ACHN (cell line): ENCODE measurements at places on chromosomes 2 and 18.

DNA sequence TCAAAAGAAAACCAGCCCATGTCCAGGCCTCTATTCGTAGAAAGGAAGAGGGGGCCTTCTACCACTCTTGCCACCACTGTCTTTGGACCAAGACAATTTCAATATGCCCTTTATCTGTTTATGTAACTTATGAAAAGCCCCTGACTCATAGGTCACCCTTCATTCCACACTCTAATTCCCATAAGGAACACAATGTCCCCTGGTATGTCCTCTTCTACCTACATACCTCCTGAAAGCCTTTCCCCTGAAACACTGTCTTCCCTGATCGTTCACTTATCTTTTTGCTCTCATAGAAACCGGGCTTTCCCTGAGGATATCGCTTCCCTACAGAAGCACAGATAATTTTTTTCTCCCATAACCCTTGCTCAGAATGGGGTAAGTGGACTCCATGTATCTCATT, 13.3 kb downstream of the EIF2AK3 start:
- no peak for DNase-seq

- no peak for DNase-seq
Observed at GRCh38 chr2:239137898-239138283, 262.9 kb downstream of the HDAC4 start.

DNA sequence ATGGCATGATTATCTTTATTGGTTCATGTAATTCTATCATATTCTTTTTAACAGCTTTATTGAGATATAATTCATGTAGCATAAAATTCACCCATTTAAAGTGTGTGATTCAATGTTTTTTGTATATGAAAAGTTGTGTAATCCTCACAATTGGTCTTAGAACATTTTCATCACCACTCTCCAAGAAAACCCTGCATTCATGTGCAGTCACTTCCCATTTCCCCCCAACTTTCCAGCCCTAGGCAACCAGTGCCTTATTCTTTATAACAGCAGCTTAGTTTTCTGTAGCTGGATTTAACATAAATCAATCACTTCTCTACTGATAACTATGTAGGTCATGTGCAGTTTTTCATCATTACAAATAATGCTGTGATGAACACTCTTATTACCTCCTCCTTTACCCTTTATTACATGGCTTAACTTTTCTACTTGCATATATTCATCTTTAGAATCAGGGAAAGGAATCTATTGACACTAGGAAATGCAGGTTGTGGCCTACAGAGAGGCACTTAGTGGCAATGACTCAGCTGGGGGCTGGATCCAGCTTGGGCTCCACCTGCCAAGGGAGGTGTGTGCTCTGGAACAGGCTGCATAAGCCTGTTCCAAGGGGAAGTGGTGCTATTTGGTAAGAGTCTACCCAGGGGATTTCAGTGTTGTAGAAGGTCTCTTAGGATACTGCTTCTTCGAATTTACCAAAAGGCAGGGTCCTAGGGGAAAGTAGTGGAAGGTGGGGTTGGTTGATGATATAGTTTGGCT, 89.1 kb downstream of the ETAA1 start:
- DNase-seq = peak; percentile 24

DNA sequence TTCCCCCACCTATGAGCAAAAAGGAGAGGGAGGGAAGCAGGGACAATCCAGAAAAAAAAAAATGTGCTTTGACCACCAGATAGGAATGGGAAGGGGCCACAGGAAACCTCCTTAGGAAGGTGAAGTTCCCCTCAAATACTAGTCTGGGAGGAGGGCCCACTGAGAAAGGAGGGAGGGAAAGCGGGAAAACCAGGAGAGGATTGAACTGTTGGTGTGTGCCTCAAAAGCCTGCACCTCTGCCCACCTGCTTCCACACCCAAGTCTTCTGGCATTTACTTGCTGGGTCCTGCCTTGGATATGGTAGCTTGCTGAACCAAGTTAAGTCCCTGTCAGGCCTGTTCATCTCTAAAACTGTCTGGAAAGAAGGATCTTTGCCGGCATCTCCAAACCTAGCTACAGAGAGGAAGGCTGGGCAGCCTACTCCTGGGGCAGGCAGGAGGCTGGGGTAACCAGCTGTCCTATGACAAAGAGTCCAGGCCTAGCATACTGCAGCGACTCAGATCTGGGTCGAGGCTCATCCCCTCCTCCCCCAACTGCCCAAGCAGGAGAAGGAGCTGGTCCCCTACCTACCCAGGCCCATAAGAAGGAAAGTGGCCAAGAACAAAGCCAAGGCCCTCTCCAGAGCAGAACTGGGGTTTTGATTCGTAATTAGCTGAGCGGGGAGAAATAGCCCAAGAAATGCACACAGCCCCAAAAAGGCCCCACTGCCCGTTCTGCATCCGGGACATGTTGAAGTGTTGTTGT, 3.0 kb downstream of the EN1 start:
- DNase-seq = no peak

DNA sequence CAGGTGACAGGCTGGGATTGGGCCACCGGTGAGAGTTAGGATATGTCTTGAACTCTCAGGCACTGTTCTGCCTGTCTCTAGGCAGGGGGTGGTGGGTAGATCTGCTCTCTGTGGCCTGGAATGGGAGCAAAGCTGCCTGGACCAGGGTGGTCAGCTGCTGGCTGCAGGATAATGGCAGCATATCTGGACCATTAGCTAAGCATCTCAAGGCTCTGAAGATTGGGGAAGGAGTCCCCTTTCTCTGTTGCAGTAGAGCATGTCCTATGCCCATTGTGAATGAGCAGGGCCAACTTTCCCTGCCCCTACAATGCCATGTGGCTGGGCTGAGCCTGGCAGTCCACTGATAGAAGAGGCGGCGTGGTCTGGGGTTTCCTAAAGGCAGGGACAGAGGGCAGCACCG, 34.6 kb downstream of the LOXHD1 start:
- DNase-seq = no peak

- DNase-seq = no peak
Observed at GRCh38 chr2:29697715-29698114, 223.7 kb downstream of the ALK start.

DNA sequence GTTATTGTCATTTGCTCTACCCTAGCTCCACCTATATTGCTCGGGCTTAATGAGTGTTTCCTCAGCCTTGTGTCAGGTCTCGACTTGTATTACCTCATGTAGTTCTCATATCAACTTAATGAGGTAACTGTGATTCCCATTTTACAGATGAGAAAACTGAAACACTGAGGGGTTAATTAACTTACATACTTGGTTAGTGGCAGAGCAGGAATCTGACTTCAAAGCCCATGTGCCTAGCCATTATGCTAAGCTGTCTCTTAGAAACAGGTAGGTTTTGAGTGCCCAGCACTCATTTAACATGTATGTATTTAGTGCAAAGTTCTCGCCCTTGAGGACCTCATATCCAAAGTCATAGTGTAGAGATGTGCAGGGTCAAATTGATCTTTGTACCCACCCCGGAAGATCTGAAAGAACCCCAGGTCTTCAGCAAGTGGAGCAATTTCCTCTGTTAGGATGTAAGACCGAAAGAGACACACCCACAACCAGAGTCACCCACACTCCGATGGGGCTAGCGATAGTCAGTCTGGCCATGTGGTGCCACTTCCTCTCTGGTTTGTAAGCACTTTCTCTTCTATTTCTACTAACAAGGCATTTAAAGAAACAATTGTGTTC, 121.0 kb upstream of the SLC39A10 start:
- DNase-seq = no peak

DNA sequence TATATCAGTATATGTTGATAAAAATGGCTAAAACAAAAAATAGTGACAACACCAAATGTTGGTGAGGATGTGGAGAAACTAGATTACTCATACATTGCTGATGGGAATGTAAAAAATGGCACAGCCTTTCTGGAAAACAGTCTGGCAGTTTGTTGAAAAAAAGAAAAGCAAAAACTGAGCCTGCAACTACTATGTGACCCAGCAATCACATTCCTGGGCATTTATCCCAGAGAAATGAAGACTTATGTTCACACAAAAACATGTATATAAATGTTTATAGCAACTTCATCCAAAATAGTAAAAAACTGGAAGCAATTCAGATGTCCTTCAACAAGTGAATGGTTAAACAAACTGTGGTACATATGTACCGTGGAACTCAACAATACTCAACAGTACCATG, 7.5 kb upstream of the KDSR start:
- no peak for DNase-seq

DNA sequence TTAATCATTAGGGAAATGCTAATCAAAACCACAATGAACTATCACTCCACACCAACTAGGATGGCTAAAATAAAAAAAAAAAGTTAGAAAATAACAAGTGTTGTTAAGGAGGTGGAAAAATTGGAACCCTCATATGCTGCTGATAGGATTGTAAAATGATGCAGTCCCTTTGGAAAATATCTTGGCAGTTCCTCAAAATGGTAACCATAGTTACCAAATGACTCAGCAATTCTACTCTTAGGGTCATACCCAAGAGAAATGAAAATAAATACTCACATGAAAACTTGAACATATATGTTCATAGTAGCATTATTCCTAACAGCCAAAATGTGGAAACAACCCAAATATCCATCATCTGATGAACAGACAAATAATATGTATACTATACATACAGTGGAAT, 15.7 kb upstream of the ACVR2A start:
- peak; percentile 65 for DNase-seq

DNA sequence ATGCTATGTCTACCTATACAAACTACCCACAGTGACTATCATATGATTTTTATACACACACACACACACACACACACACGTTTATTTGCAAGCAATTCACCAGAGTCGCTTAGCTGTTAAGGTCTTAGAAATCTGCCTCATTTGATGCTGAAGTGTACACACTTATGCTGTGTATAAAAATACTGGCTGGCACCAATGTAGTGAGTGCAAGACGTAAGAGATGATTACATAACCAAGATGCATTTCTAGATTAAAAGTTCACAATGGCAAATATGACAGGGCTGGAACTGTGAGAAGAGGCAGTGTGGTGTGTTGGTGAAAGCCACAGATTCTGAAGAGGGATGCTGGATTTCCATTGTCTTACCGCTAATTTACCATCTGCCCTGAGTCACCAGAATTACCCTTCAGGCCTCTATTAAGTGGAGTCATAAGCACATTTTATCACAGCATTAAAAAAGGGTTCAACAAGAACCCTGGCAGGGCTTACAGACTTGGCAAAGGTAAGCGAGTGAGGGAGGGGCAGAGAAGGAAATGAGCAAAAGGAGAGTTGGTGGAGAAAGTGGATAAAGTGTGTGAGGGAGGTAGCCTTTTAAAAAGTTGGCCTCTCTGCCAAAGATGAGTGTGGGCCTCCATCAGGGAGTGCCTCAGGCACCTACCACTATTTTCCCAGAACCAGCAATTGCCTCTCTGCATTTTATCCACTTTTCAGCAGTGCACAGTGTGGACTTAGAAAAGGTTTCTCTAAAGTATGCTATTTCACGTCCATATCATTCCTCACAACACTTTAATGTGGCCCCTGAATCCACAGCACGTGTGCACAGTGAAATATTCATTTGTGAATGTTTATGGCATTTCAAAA, 21.5 kb downstream of the MEIS1 start:
- DNase-seq = no peak

DNA sequence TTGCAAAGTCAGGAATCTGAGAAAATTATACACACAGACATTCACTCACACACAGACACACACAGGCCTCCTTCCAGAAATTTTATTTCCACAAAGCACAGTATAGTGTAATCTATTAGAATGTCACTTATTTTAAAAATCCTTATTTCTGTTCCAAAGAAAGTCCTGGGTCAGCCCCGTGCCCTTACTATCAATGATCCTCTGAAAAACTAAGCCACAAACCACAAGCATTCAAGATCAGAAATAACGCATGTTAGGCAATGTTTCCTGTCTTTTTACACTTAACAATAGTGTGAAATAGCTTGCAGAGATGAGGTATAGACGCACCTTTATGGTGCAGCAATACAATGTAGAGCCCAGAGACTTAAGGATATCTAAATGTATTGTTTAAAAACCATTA, 25.8 kb downstream of the TBC1D8 start:
- peak; percentile 77 for DNase-seq

GRCh38 chr2:54880428-54880827, 157.0 kb downstream of the EML6 start:
- DNase-seq = no peak

DNA sequence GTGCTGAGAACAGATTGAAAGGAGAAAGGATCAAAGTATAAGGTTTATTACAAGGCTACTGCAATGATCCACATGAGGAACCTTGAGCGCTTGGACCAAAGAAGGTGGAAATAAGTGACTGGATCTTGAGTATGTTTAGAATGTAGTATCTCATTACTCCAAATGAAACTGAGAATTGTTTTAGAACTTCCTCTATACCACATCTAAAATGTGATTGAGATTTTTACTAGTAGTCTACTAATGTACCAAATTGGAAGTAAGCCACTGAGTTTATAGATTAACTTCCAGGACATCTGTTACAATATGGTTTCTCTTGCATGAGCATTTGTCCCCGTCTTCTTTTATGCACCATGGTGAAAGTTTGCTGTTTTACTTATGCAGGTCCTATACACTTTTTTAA, 300.5 kb downstream of the SUCLG1 start:
- DNase-seq = no peak

GRCh38 chr2:85445316-85446295, 27.1 kb downstream of the SH2D6 start:
- DNase-seq = peak; percentile 29

DNA sequence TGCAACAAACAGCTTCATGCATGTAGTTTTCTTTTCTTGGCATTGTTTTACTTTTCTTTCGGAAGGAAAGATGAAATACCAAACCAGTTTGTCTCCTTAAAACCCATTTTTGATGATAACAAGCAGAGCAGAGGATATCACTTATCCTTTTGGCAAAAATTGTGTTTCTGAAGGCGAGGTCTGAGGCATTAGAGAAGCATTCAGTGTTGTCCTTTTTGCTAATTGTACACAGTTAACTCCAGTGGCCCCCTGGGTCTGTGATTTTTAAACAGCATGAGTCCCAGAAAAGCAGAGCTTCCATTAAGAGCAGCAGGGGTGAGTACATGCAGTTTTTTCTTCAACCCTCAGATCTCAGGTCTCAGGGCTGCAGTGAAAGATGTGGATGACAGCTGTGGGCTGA, 41.3 kb downstream of the TTC39C start:
- DNase-seq = no peak

DNA sequence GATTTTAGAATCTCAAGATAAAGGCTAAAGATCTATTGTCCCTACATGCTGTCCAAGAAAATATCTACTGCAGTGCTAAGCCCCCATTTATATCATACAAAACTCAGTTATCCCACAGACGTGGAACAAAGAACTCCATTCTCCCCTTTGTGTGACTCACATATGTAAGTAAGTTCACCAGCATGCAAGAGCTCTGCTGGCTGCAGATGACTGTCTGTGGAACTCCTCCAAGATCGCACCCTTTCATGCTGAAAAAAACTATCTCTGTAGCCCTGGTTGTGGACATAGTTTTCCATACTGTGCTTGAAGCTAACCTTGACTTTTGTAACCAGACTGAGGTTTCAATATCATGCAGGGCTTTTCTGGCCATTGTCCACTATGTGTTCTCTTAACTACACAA, 207.1 kb downstream of the ZNF521 start:
- DNase-seq = no peak

- DNase-seq = no peak
Observed at GRCh38 chr2:142710336-142710735, 167.1 kb upstream of the KYNU start.

DNA sequence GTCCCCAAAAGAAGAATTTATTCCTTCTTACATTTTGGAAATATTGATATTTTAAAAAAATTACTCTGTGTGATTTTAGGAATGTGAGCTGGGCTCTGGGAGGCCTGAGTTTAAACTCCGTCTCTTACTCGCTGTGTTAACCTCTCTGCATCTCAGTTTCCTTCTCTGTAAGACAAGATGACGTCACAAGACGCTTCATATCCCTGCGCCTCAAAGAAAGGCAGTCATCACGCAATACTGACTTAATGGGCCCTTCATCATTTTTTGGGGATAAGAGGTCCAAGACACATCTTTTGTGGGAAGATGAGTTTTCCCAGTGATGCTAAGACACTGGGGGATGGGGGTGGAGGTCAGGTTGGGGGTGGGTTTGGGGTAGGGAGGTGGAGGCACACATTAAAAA, 320.4 kb downstream of the AFF3 start:
- DNase-seq = no peak
